ENCODE measurements at places on chromosomes 12 and 14.

GRCh38 chr12:104484079-104484478, 27.3 kb downstream of the CHST11 start:
- DNase-seq = no peak

DNA sequence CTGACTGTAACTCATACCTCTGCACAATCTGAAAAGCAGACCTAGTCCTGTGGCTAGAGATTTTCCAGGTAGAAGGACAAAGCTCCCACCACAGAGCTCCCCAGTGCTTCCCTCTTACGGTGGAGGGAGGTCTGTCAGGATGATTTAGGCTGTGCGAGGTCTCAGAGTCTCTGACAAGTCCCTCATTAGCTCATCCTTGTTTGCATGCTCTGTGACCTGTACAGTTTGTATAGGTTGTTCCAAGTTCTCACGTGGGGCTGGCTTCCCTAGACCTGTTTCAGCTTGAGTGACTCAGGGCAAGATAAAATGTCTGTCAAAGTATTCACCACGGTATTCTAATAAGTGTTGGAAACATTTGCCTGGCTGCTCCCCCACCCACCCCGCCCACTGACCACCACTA, 34.8 kb downstream of the ASCL1 start:
- no peak for DNase-seq

GRCh38 chr12:53005215-53005985, 856 bp upstream of the EIF4B start:
- DNase-seq = peak; percentile 5

DNA sequence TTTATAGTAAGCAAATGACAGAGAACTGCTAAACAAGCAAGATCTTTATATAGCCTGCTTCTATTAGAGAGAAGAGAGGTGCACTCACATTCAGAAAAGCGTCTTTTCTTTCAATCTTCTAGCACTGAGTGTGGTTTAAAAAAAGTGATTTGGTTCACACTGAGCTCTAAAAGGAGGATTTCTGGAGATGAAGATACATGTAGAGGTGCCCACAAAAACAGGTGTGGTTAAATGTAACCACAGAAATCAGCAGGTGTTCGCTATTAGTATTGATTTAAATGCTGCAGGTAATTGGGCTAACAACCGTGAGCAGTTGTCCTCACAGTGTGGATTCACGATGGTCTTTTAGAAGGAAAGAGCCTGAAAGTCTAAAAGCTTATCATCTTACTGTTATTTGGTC, 10.7 kb downstream of the PKP2 start:
- DNase-seq = no peak

GRCh38 chr12:100993916-100994450, 199.4 kb downstream of the ANO4 start:
- no peak for DNase-seq

DNA sequence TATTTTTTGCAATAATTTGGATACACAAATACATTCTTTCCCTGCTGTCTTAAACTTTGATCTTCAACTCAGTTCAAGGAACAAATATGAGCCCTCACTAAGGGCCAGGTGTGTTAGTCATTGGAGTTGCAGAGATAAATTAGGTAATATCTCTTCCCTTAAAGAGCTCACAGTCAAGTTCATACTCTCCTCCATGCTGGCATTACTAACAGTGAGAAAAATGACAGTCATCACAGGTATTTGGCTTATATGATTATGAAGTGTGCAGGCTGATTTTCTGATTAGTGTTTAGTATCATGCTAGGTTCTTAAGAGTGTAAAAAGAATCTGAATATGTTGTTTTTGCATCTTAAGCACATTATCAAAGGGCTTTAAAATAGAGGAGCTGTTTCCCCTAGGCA, 594.7 kb downstream of the CCER1 start:
- DNase-seq = no peak

DNA sequence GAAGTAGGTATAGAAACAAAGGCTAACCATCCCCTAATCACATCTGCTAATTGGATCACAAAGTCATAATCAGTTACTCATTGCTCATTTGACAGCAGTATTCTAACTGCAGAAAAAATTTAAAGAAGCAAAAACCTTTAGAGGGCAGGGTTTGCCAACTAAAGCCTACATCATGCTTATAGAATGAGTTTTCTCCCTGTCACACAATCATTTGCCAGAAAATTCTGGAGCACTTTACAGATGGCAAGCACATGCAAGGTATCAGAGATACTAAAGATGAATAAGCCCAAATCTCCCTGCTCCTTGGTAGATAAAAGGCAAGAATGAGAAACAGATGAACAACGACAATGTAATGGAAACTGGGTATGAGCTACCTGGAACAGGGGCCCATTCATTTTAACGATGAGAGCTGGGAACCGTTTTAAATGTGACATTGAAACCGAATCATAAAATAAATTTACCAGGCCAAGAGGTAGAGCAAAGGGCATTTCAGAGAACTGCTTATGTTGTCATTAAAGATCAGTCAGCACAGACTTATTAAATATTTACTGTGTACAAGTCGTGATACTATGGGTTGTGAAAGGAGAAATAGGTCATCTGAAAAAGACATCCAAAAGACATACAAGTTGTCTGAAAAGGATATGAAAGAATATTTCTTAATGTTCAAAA, 211.4 kb upstream of the ABCD2 start:
- DNase-seq = no peak

- DNase-seq = no peak
These were observed 82.9 kb upstream of the MAP1LC3B2 start for GRCh38 chr12:116476227-116476822.

GRCh38 chr12:7994731-7995205, 37.7 kb upstream of the FOXJ2 start:
- DNase-seq = no peak

GRCh38 chr12:104508752-104509446, 52.2 kb downstream of the CHST11 start:
- no peak for DNase-seq

GRCh38 chr12:93982771-93983315, 165.5 kb upstream of the PLXNC1 start:
- no peak for DNase-seq

GRCh38 chr12:15157269-15157671, 63.9 kb downstream of the RERG start:
- no peak for DNase-seq

DNA sequence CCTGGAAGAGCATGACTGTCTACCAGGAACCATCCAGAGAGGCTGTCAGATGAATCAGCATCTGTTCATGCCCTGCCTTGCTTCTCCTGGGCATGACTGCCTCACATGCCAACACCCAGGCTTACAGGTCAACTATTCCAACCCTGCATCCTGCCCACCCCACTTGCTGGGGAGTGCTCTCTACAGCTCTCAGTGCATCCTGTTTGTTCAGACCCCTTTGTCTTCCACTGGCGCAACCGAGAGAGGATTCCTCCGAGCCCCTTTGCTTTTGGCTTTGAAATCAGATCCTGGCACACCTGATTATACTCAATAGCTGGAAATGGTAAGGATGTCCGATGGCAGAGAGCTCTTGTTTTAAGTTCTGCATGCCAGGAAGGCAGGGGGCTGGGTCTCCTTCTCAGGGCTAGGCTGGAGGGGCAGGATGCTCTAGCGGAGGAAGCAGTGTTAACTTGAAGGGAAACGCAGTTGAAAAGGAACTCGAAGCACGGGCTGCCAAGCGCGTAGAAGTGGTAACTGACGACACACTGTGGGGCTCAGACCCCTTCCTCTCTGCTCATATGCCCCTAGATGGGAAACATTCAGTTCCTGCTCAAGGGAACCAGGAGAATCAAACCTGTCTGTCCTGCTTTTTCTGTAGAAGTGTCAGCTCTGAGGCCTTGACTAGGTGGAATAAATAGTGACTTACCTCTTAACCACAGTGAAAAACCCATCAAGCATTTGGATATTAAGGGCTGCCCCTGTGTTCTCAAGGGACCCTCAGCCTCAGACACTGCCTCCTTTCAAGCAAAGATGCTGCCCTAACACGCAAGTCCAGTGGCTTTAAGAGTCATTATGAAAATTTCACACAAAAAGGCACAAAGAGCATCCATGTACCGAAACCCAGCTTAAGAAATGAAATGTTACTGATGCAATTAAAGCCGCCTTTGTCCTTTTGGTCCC, 297.5 kb downstream of the ZFP36L1 start:
- no peak for DNase-seq

GRCh38 chr12:64835901-64836300, 11.5 kb downstream of the TBC1D30 start:
- DNase-seq = no peak

DNA sequence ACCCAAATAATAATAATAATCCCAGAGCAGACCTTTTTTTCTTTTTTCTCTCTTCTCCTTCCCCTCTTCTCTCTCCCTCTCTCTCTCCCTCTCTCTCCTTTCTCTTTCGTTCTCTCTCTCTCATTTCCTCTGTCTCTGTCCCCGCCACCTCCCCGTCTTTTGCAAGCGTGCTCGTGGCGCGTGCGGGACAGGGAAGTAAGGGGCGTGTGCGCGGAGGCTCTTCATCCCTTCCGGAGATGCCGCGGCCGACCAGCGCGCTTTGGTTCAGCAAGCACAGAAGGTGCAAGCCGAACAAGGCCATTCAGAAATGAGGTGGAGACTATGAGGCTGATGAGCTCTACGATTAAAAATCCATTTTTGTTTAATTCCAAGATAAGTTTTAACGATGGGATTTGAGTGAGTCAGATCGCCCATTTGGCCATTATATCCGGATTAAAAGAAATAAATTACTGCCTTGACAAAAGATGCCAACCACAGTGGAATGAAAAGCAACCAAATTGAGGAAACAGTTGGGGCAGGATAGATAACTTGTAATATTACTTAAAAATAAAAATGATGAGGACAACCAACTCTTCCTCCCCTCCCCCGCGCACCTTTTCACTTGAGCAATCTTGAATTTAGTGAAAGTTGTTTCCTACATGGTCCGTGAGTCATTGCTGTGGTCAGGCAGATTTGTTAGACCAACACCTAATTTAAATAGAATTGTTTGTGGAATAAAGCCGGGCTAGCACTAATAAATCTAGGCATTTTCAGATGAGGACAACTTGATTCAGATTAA, 1.2 kb upstream of the AMIGO2 start:
- peak; percentile 51 for DNase-seq

- DNase-seq = no peak
These were observed 206.9 kb downstream of the TMEM132D start for GRCh38 chr12:129696926-129697325.

DNA sequence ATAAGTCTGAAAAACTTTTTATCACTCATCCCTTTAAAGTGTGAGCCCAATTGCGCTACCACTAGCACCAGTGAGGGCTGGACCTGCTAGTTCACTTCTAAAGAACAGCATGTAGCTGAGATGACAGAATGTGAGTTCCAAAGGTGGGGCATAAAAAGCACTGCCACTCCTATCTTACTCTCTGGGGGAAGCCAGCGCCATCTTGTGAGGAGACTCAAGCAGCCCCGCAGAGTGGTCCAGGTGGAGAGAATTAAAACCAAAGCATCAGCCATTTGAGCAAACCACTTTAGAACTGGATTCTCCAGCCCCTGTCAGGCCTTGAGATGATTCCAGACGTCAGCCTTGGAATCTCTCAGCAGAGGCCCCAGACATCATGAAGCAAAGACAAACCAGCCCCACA, 39.9 kb downstream of the TMEM132D start:
- no peak for DNase-seq

DNA sequence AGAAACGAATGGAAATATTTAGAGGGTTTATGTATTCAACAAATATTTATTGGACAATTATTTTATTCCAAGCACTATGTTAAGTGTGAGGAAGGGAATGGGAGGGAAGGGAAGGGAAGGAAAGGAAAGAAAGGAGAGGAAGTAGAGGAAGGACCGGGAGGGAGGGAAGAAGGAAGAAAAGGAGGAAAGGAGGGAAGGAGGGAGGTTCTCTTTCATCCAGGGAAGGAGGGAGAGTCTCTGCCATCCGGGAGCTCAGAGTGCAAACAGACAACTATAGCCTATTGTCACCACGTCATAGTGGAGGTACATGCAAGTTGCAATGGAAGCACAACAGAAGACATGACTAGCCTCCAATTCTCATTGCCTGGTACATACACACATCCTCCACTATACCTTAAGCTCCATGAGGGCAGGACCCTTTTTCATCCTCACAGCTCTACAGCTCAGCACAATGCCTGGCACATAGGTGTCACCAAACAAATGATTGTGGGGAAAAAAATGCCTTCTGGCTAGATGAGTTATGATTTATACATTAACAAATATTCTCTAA, 48.1 kb downstream of the DAD1 start:
- no peak for DNase-seq

- no peak for DNase-seq
These were observed 188.3 kb upstream of the BCL2L14 start for GRCh38 chr12:11882301-11883019.

GRCh38 chr14:45426685-45427282, 173.8 kb upstream of the MIS18BP1 start:
- DNase-seq = no peak

DNA sequence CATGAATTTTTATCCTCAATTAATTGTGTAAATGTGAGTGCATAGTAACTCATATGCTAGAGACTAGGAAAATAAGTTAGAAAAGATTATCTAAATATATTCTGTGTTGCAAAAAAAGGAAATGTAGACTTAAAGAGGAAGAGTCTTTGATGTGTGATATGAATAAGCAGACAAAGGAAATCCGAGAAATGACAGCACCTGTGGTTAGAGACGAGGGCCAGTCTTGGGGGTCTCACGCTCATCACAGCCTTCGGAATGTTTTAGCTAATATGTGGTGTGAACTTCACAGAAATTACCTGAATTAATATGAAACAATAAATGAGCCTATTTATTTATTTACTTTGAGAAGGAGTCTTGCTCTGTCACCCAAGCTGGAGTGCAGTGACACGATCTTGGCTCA, 11.6 kb downstream of the ATP6V0A2 start:
- no peak for DNase-seq

- no peak for DNase-seq
These were observed 124.3 kb downstream of the PPHLN1 start for GRCh38 chr12:42450248-42450647.

DNA sequence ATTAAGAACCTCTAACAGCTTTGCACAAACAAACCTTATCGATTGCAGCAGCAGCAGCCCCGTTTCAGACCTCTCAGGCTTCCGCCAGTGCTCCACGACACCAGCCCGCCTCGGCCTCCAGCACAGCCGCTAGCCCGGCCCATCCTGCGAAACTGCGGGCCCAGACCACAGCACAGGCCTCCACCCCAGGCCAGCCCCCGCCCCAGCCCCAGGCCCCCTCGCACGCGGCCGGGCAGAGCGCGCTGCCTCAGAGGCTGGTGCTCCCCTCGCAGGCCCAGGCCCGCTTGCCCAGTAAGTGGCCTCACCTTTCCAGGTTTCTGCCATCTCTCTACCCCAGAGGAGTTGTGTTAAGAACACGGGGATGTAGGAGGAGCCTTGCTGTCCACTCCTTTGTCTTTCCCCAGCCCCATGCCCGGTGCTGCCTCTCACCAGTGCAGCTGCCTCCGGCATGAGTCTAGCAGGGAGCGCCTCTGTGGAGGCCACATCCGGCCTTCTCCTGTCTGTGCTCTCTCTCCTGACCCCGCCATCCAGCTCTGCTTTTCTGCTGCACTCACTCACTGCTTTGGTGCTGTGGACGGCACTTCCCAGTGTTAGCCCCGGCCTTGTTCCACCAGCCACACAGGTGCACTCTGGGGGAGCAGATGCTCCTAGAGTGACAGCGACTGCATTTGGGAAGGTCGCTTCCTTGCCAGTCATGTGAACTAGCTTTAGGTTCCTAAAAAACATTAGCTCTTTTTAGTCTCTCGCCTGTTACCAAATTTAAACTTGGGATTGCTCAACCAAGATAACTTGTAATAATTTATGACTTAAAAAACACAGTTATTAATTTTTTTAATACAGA, 71.5 kb downstream of the EP400 start:
- no peak for DNase-seq

Data from activated T-cell treated with anti-CD3 and anti-CD28 coated beads for 4 hours (primary cell).